ENCODE measurements at places on chromosomes 4 and X.

DNA sequence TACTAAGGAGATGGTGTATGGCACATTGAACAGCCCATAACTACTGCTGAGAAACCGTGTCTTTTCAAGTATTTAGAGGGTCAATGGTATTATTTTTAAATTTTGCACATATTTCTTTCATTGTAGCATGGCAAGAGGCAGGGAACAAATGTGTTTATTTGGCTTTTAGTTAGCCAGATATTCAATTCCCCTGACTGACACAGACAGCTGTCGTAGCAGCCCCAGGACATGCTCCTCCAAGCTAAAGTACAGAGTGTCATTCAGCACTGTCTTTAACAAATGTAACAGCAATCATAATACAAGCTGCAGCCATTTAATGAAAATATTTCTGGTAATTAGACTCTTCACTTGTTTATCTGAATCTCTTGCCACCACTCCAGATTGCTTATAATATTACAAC, 687.1 kb downstream of the KLHL13 start:
- DNase-seq: no peak

DNA sequence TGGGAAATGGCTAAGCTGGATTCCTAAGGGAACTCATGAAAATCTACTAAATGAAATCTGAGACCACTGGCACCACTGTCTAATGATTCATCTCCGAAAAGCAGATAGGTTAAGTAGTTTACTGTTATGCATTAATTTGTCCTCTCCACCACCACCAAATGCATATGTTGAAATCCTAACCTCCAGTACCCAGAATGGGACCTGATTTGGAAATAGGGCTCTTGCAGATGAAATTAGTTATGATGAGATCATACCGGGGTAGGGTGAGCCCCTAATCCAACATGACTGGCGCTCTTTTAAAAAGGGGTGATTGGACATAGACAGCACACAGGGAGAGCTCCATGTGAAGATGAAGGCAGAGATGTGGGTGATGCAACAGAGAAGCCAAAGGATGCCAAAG, 124.9 kb upstream of the GUCY1A1 start:
- DNase-seq: no peak

DNA sequence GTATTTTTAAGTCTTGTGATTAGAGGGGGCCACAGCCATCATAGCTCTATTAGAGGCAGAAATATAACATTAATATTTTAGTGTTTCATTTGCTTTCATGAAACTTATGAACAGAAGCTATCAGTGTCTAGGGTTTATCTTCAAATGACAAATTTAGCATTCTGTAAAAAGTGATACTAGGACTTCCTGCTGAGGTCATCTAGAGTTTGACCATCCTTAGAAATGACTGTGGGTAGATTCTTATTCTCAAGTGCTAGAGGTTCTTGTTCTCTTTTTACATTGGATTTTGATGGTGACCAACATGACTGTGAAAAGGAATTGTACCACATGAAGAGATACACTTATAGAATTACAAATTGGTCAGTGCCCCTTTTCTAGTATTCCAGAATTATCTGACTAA, 568.6 kb downstream of the RPA4 start:
- DNase-seq: no peak

- DNase-seq: no peak
These were observed 75.0 kb downstream of the ZFYVE28 start for GRCh38 chr4:2343476-2343875.

GRCh38 chr4:105155426-105155825, 8.8 kb downstream of the TET2 start:
- DNase-seq: no peak

- no peak for DNase-seq
These were observed 49.5 kb downstream of the RGS12 start for GRCh38 chr4:3342182-3342854.

- DNase-seq: no peak
These were observed 55.9 kb upstream of the FGFBP2 start for GRCh38 chr4:16018841-16019240.

DNA sequence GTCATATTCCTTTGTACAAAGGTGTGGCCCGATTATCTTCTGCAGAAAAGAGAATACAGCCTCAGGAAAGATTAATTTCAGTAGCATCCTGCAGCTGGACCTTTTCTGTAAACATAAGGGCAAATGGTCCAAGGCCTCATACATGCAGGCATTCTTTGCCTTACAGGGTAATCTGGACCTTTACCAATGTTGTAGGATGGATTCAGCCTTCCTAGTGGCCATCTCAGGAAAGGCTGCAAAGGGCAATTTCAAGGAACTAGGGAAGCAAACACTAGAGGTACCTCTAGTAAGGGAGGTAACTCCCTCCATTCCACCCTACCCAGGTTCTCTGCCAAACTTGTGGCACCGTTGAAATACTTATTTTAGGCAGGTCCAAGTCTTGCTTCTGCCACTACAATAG, 43.0 kb downstream of the UGT2B28 start:
- no peak for DNase-seq

- DNase-seq: no peak
These were observed 1213.2 kb downstream of the NLGN4X start for GRCh38 chrX:5015451-5015850.

DNA sequence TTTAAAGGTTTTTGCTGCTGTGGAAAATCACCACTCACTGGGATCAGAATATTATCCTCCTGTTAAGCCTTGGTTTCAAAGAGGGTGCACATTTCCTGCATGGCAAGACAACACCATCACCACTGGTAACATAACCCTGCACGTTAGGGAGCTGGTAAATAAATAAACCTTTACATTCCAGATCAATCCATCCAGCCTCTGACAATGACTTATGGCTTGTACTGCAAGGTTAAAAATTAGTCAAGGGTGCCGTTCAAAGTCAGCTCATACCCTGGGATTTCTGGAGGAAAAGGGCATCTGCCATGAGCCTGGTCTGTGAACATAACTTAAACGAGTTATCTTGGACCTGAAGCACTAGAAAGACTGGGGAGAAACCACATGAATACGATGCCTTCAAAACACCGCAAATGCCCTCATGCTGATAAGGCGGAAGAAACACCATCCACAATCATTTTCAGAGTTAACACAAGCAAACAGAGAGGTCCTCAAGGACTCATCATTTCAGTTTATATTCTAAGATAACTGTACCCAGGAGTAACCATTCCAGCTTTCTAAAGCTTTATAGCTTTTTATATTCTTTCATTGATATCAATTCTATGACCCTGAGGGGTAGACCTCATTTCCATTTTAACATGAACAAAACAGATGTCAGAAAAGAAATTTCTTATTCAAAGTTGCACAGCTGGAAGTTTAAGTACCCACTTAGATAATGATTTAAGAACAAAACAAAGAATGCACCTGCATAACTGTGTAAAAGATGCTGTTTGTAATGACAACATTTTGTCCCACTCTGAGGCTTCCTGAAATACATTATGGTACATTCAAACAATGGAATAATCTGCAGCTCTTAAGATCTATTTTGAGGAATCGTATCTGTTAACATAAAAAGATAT, 103.1 kb downstream of the NPNT start:
- DNase-seq: no peak

GRCh38 chr4:157072002-157072401, 3.9 kb upstream of the GLRB start:
- DNase-seq: no peak

DNA sequence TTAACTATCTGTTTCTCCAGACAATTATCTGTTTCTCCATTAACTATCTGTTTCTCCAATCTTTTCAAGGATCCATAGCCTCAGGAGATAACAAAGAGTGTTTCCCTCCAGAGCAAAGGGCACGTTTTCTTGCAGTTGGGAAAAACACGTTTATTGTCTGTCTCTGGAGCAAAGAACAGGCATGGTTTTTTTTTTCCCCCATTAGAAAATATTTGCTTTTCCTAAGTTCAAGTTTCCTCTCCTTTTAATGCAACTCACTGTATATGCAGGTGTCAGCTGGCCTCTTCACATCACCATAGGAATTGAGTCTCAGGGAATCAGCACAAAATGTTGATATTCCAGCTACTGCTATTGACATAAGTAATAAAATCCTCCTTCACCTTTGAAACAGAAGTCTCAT, 984.4 kb downstream of the RAB28 start:
- DNase-seq: no peak

GRCh38 chr4:25233194-25233593, 639 bp upstream of the PI4K2B start:
- DNase-seq: no peak

DNA sequence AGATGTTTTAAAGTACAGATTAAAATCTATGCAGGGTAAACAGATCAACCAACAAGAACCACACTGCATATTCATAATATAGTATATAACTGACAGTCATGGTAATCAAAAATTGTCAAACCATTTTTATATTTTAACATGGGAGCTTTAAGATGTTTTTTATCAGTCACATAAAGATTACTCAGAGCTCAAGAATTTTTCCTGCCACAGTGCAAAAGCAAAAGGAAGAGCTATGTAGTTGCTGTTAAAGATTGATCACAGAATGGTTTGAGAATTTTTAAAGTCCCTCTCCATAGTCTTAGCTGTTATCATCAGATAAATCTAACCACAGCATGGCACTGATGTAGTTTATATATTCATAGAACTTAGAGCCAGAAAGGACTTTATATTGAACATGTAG, 8.5 kb downstream of the RAB9B start:
- no peak for DNase-seq

DNA sequence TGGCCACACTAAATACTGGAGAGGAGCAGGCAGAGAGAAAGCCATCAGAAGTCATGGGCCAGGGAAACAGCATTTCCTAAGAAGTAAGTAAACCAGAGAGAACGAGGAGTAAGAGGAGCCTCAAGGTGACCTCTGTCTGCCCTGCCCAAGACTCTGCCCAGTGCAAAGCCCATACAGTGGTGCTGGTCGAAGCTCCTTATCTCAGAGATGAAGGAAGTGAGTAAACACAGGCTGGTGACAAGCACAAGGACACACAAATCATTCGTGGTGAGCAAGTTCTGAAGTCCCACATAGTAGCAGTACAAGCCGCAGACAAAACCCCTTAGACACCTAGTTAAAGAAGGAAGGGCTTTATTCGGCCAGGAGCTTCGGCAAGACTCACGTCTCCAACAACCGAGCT, 62.7 kb downstream of the DCTD start:
- DNase-seq: no peak

- no peak for DNase-seq
These were observed 20.2 kb downstream of the ZDHHC9 start for GRCh38 chrX:129823522-129823921.
